ENCODE measurements at places on chromosomes 7 and 10.

DNA sequence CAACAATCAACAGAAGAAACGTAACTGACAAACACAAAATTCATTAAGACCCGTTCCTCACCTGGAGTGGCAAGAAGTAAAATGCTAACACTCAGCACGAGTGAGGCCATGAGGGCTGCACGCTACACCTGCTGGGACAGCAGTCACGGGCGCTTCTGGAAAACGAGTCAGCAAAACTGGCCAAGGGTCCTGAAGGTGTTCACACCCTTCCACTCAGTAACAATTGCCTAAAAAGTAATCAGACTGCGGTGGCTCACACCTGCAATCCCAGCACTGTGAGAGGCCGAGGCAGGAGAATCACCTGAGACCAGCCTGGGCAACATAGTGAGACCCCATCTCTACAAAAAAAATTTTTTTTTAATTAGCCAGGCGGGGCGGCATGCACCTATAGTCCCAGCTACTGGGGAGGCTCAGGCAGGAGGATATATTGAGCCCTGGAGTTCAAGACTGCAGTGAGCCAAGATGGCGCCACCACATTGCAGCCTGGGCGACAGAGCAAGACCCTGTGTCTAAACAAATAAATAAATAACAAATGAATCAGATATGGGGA is 199.1 kb downstream of the MAD1L1 start:
- no peak for DNase-seq

DNA sequence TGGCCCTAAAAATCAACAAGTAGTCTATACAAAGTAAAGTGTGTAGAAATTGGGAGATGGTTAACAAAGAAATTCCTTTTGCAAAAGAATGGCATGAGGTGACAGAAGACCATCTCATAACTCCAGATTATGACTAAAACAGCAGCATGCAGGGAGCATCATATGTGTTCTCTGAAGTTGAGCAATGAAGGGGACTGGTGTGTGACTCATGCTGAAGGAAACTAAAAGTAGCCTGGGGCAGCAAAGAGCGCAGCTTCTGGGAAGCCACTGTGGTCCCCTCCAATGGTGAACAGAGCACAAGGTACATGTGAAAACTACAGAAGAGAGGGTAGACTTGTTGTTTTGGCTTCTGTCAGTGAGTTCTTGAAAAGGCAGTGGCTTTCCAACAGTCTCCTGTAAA is 133.4 kb downstream of the MACC1 start:
- no peak for DNase-seq

GRCh38 chr7:130941322-130942210 is 207.6 kb upstream of the KLF14 start:
- DNase-seq = no peak

DNA sequence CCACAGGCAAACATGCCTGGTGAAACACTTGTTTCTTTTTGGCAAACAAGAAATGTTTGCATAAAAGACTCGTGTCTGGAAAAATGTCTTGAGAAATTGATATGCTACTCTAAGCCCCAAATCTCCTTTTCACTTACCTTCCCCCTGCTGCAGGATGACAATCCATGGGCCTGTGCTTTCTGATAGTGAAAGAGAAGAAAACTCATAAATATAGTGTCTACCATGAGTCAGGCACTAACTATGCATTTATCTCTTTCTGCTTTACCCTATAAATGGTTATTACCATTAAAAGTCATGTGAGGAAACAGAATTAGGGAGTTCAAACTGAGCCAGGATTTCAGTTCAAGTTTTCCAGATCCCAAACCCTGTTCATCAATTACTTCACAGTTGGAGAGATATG is 6.6 kb upstream of the TARP start:
- DNase-seq = no peak

DNA sequence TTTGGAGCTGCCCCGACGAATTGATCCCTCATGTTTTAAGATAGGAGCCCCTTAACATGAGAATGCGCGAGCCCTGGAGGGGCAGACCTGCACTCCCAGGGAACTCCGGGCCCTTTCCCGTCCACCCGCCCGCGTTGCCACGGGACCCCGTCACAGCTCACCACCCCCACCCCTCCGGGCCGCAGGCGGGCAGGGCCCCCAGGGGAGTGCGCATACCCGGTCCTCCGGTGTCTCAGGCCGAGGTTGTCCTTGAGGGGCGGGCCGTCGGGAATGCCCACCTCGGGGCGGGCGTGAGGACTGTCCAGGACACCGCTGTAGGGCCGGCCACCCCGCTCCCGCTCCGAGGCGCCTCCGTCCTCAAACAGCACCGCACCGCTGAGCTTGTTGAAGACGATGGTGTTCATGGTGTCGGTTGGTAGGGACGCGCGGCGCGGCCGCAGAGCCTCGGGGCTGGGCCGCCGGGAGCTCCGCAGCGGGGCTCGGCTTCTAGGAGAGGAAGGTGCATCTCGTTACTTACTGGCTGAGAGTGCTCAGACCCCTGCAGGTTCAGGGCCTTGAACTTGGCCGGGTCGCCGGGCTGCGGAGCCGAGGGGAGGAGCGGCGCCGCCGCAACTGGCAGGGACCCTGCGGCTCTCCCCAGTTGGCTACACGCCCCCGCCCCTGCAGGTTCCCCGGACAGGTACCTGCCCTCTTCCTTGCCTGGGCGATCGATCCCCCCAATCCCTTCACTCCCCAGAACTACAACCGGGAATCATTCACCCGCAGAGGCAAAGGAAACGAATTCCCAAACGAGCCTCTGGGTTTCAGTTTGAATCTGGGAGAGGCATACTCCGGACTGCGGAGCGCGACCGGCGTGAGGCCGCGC is 2.4 kb downstream of the MKX start:
- DNase-seq = peak; percentile 11

DNA sequence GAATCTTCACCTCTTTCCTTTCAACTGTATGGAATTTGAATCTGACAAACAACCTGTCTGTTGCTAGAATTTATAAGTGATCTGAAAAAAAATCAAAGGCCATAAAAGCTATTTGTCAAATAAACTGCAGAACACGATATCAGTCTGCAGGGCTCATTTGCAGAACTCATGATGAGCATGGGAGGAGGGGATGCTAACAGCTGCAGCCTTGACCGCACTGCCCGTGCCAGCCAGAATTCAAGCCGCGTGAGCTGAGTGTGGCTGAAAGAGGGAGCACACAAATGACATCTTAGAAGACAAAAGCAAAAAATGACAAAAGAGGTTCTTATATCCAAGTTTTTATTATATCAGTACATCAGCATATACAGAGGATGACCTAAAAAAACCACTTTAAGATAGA is 15.7 kb downstream of the LRRTM3 start:
- no peak for DNase-seq

DNA sequence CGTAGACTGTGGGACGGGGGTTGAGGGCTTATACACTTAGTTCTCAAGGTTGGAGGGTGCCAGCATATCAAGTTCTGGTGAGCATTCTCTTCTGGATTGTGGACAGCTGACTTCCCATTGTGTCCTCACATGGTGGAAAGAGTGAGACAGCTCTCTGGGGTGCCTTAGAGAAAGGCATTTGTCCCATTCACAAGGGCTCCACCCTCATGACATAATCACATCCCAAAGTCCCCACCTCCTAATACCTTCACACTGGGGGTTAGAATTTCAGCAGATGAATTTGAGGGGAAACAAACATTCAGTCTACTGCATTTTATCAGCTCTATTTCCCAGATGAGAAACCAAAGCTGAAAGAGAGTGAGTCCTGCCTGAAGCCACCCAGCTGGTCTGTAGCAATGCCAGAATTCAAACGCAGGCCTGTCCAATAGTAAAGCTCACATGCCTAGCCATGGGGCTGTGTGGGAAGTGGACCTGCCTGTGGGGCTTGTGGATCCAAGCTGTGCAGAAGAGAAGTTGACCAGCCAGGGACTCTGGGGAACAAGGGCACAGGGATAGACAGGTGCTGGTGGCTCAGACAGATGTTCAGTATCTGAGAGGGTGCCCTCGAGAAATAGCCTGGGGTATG is 34.9 kb upstream of the LOXL4 start:
- no peak for DNase-seq

DNA sequence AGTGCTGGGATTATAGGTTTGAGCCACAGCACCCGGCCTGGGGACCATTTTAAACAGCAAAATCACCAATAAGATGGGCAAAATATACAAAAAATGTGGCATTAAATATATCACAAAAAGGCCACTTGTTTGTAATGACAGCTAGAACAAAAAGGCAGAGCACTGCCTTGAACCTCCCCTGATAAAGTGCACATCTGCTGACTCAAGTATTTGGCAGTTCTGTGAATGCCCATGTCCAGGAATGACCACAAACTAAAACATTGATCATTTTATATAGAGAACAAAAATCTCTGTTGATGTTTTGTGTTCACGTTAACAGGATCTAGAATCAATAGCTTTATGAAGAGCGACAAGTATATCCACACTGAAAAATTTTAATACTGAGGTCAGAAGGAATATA is 21.5 kb downstream of the HERC4 start:
- no peak for DNase-seq

DNA sequence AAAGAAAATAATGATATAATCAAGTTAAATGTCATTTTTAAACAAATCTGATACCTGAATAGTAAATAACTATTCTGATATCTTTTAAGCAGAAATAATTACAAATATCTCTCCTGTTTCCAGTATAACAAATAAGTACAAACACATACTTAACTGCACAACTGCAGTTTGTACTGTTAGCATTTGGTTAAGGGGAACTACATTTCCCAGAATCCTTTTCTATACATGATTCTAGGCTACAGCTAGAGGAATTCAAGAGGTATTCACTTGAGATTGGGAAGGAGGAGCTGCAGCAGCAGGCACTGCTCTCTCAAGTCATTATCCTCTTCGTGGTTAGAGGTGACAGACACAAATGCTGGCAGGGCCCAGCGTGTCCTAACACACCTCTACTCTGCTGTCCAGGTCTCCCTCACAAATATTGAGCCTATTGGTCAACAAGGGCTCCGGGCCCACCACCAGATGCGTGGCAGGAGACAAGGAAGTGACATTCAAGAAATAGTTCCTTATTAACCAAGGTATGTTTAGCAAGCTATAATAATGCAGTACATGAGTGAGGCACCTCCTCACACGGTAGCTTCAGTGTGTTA is 255.1 kb upstream of the MKLN1 start:
- no peak for DNase-seq

GRCh38 chr10:133336577-133337369 is at the start of gene CALY:
Gene CALY, minus strand, starts transcription at chr10:133336896. Its CDS starts 7,907 bp downstream, at chr10:133328989.
- peak; percentile 63 for DNase-seq

DNA sequence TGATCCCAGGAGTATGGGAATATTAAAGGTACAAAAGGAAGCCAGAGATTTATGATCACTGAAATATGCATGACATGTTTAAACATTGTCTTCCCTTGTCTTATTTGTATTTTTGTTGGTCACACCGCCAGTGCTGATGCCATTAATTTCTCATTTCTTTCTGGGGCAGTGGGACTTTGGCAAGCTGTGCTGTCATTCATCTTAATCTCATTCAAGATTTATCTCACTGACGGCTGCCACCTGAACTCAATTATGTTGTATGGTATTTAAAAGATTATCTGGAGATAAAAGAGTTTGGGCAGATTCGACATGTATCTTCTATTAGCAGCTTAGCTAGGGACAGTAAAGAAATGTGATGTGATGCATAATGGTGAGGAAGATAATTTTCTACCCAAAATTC is 284.9 kb upstream of the PLXDC2 start:
- no peak for DNase-seq

Data from GM10248 (cell line).